Central memory CD8-positive, alpha-beta T cell (primary cell): ENCODE measurements at places on chromosomes 3 and 15.

- DNase-seq, result no peak
These were observed 100.0 kb upstream of the IGF1R start for GRCh38 chr15:98548139-98548971.

DNA sequence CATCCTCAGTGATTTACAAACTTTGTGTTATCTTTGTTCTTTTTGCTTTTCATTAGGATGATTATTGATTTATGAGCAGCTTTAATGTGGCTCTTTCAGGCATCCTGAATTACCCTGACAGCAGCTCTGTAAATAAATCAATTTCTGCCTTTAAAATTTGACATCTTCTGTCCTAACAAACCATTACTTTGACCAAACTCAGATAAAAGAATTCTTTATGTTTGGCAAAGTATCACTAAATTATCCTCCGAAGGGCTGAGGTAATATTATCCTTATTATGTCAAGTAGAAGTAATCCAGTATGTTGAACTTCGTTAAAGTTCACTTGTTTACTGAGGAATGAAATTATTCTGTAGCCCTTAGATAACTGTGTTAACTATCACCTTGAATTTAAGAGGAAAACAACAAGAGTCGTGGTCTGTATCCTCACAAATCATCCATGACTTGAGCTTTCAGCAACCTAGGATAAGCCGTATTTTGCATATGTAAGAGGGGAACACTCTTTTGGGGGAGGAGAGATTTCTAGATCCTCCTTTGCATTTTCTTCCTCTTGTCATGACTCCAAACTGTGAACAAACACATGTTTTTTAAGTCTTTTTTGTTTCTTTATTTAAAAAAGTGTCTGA, 173.2 kb upstream of the STAC start:
- no peak for DNase-seq

DNA sequence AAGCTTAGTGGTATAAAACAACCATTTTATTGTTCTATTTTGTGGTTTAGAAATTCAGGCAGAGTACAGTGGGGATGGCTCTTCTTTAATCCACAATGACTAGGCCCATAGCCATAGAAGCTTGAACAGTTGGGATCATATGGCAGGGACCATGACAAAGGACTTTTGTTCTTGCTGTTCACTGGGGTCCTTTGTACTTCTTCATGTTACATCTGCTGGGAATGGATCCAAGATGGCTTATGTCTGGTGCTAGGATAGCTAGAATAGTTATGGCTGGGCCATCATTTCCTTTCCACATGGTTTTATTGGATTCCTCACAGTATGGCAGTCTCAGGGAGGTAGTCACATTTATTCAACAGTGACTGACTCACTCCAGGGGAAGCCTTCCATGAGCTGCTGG, 427.9 kb upstream of the AGTR1 start:
- no peak for DNase-seq

DNA sequence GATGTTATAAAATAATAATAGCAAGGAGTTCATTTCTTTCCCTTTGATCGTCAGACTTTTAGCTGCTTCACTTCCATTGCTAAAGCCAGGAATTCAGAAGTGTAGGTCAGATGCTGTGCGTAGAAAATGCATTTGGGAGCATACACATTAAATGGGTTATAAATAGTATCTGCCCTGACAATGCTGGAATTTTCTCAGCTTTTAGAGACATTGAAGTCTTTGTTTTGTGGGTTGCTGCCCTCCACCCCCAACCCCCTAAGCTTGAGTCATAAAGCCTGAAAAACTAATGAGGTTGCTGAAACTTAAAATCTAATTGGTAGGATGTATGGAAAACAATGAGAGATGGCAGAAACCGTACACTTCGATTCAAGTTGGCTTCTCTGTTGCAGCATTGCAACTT, 81.9 kb downstream of the MITF start:
- DNase-seq, result no peak

GRCh38 chr3:135038186-135038585, 243.1 kb downstream of the EPHB1 start:
- no peak for DNase-seq

DNA sequence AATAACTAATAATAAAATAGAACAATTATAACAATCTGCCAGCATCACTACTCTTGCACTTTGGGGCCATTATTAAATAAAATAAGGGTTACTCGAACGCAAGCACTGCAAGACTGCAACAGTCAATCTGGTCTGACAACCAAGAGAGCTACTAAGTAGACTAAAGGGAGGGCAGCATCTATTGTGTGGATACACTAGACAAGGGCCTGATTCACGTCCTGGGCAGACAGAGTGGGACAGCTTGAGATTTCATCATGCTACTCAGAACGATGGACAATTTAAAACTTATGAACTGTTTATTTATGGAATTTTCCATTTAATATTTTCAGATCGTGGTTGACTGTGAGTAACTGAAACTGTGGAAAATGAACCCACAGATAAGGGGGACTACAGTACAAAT, 39.5 kb downstream of the TNIK start:
- DNase-seq, result no peak

- DNase-seq, result no peak
These were observed 58.6 kb upstream of the SLC12A8 start for GRCh38 chr3:125271127-125271526.

DNA sequence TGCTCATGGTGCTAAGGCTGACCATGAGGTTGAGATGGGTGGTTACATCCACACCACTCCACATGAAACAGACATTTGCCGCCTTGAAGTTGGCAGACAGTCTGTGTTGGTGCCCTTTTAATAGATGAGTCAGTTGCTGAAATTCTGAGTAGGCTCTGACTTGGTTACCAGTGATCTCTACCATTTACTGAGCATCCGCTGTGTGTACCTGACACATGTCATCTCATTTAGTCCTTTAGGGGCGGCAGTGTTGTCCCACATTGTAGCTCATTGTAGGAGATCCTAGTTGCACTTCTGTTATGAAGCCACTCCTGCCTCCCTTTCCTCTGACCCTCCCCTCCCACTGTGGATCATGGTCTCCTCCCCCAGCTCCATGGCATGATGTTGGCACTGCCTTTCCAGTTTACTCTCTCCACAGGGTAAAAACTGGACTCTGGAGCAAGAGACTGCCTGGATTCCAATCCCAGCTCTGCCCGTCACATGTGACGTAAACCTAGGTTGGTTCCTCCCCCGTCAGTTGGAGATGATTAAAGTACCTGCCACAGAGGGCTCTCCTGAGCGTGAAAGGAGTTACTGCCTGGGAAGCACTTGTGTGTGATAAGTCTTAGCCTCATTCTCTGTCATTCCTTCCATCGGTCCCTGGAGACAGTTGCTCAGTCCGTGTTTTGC, 21.6 kb downstream of the SLCO3A1 start:
- DNase-seq, result no peak

- no peak for DNase-seq
These were observed 373.4 kb downstream of the OCA2 start for GRCh38 chr15:27725731-27726130.

DNA sequence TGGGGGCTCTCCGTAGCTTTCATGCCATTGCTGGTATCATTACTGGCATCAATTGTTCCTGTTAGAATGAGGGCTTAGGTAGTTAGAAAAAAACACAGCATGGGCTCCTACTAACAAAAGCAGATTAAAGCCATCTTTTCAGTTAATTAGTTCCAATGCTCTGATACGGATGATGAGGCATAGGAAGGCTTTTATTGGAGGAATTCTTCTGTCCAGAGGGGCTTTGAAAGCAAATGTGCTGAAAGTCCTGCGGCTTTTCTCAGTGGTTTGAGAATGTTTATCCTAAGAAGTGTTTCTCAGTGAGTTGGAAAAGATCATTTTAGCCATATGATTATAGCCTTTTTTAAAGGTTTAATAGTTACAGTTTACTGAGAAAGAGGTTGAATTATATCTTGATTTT, 198.5 kb downstream of the THSD4 start:
- DNase-seq, result no peak

GRCh38 chr3:133386876-133387275, 13.0 kb upstream of the BFSP2 start:
- no peak for DNase-seq

DNA sequence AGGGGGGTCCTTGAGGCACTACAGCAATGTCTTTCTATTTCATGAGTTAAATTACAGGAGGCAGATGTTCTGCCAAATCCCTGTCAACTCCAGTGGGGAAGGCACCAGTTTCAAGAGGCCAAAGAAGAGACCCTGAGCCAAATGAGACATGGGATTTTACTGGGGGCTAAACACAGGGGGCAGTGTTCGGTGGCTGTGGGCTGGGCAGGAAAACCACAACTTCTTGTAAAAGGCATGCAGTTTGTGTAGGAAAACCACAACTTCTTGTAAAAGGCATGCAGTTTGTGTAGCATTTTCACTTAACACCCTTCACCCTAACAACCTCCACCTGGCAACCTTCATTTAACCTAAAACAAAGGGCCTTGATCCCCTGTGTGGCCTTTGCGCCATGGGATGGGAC, 61.0 kb downstream of the POLR2M start:
- DNase-seq, result no peak

DNA sequence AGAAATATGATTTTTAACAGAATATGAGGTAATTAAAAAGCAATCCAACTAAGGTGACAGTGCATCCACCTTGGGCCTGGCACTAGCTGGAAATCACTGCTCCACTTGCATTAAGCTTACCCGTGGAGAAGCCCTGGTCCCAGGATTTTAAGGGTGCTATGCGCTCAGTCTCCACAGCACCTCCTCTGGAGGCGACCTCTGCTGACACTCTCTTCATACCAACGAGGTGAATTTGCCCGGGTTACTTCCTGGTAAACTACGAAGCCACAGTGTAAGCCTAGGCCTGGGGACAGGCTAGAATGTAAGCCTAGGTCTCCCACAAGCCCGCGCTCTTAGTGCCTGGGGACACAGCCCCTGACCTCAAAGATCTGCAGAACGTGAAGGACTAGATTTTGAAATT, 793 bp downstream of the APOD start:
- no peak for DNase-seq

DNA sequence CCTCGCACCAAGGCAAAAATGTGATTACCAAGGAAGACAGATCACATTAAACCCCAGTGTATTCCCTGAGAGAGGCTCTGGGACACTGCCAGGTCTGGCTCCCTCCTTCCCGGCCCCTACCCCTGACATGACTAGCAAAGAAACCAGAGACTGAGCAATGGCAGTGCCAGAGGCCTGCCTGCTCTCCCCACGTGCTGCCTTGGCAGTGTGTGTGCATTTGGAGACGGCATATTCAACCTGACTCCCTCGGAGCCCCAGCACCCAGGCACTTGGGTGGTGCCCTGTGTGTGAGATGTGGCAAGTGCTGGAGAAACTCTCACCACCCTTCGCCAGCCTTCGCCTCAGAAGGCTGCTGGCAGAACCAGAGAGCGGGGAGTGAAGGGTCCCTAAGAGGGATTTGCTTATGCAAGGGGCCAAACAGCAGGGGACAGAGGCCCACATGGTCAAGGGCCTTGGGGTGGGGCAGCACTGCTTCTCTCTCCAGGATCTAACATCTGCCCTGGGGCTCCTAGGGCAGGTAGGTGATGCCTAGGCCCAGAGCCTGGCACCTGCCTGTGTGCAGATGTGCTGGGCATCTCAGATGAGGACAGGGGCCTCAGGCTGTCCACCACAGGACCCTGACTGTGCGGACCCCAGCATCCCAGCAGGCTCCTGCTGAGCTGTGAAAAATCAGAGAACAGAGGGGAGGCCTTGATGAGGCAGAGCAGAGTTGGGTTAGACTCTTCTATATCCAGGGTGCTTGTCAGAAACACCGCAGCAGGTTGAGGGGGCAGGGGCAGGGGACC, 23.6 kb upstream of the PLXNA1 start:
- DNase-seq, result no peak

GRCh38 chr3:36546226-36546625, 165.9 kb downstream of the STAC start:
- no peak for DNase-seq

DNA sequence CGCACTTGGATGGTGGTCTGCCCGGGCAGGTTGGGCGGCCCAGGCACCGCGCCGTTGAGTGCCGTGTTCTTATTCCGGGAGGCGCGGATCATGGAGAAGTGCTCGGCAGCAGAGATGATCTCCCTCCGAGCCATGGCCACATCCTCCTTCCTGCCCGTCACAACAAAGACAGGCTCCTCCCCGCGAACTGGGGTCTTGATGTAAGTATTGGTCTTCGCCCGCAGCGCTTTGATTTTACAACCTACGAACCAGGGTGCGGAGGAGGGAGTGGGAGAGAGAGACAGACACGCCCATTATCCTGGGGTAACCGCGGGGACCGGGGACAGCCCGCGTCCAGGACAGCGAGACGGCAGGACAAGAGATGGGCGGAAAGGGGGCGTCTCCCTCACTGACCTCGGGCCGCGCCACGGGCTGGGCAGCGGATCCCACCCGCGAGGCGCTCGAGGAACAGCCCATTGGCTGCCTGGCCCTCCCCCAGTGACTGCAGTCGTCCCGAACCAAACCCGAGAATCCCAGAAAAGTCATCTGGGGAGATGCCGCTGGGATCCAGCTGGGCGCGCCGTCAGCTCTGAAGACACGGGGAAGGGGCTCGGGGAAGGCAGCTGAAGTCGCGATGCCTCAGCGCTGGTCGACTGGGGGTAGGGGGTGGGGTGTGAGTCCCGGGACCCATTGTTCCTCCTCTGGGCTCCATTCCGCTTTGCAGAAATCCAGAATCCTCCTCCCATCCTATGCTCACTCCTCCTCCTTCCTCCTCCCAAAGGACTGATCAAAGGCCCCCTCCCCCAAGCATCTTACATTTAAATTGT, 1.2 kb downstream of the MEX3B start:
- DNase-seq, result no peak

DNA sequence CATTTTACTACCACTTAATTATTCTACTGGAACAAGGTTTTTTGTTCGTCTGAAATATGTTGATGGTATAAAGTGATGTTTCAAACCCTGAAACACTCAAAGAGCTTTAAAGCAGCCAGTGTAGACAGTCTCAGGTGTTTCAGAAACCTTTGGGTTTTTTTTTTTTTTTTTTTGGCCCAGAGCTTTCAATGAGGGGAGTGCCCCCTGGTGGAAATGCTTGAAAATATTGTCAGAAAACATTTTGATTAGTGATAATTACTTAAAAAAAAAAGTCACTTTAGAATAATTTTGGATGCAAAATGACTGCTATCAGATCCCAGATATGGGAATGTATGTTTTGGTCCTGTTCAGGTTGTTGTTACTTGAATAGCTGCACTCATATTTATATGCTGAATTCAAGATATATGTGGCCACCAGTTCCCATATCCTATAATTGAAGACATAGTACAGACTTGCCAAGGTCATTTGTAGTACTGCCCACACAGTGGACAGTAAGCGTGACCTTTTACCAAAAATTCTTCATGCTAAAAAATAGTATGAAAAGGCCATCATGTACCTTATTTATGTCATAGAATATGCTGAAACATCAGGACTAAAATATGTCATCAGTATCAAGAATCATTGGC, 35.9 kb downstream of the SATB1 start:
- DNase-seq, result no peak
